ENCODE measurements at places on chromosomes 11 and 22.

- DNase-seq: no peak
Measured at GRCh38 chr11:8523396-8523795, 70.6 kb downstream of the STK33 start.

GRCh38 chr11:40716344-40717130 is 742.9 kb downstream of the LRRC4C start:
- no peak for DNase-seq

DNA sequence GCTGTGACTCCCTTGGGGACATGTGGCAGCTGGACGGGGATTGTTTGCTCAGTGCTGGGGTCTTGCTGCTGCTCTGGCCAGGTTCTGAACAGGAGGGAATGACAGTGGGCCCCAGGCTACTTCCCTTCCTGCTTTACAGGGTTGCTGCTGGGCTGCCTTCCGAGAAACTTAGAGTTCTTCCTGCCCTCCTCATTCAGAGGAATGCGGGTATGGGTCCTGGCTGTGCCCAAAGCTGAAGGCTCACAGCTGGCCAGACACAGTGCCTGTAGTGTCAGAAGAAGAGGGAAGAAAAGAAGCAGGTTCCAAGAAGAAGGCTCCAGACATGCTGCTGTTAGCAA is 108.3 kb upstream of the PARVA start:
- no peak for DNase-seq

- DNase-seq: no peak
Measured at GRCh38 chr11:71432761-71433647, 15.2 kb downstream of the DHCR7 start.

DNA sequence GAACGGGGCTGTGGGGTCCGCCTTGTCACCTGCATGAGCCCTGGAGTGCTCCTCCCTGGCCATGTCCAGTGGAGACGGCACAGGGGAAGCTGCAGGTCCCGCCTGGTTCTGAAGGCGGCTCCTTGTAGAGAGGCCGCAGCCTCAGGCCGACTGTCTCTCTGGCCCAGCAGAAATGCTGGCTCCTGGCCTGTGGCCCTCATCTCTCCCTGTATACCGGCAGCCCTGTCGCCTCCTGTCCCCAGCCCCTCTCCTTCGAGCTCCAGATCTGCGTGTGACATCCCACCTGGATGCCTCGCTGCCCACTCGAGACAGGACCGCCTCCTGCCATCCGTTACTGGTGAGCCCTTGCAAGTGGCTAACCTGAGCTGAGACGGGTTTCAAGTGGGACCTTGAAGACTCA is 73.6 kb downstream of the PHF21B start:
- no peak for DNase-seq

DNA sequence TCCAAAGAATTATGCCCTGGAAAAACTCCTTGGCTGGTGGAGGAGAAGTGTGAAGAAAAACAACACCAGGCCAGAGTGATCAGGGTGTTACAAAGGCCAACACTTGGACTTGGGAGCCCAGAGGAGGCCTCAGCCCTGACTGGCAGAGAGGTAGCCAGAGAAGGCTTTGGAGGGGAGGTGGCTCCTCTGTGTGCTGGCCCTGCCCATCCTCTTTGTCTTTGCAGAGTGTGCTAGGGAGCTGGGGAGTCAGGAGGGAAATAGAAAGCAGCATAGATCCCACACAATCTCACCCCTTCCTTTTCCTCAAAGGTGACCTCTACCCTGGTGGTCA is 12.0 kb upstream of the P2RY6 start:
- DNase-seq: no peak

GRCh38 chr11:78821371-78822306 is 247.0 kb upstream of the NARS2 start:
- no peak for DNase-seq

- DNase-seq: no peak
Measured at GRCh38 chr11:100730266-100730665, 43.2 kb downstream of the ARHGAP42 start.

DNA sequence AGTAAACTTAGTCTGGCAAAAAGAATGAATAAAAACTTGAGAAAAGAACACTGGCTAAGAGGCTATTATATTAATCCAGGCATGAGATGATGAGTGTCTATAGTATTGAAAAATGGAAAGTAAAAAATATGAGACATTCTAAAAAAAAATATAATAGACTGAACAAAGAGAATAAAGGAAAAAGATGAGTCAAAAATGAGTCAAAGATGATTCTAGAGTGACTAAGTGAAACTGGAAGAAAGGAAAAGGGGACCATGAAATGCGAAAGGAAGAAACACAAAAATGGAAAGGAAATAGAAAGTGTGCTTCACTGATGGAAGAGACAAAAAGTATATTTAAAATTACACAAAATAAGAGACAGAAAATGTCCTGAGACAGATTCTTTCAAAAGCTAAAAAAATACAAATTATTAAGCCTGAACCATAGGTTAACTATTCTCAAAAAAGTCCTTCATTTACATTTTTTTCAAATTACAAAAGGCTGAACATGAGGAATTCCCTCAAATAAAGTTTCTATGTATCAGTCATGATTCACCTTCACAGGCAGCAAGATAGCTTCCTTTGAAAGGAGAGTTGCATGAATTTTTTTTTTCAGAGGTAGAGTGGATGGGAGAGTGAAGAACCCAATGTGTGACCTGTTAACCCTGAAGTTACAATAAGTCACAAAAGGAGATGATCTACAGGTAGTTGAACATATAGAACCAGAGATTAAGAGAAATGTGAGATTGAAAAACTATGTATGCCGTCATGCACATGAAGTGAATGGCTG is 75.2 kb downstream of the EIF3M start:
- DNase-seq: no peak

DNA sequence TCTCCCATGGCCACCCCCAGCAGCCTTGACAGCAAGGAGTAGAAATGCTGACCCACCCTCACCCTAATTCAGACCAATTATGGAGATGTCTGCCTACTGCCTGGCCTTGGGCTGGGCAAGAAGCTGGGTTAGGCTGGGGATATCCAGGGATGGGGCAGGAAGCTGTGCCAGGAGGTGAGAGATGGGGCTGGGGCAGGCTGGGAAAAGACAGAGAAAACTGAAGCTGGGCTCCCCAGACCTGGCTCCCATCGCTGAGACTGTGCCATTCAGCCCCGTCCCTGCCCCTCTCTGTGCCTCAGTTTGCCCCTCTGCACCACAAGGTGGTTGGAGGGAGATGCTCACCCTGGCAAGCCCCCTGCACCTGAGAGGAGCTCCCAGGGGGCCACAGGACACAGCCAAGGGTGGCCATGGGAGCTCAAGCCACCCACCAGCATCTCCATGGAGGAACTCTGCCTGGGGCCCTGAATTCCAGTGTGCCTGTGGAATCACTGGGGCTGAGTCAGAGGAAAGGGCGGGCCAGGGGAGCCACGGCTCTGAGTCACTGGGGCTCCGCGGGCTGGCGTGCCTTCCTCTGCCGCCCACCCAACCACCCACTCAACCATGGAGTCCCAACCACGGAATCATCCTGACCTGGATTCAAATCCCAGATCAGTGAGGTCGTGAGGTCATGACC is 6.0 kb upstream of the CARD10 start:
- DNase-seq: no peak

- no peak for DNase-seq
Measured at GRCh38 chr11:66183494-66184048, 84.9 kb upstream of the RAB1B start.

DNA sequence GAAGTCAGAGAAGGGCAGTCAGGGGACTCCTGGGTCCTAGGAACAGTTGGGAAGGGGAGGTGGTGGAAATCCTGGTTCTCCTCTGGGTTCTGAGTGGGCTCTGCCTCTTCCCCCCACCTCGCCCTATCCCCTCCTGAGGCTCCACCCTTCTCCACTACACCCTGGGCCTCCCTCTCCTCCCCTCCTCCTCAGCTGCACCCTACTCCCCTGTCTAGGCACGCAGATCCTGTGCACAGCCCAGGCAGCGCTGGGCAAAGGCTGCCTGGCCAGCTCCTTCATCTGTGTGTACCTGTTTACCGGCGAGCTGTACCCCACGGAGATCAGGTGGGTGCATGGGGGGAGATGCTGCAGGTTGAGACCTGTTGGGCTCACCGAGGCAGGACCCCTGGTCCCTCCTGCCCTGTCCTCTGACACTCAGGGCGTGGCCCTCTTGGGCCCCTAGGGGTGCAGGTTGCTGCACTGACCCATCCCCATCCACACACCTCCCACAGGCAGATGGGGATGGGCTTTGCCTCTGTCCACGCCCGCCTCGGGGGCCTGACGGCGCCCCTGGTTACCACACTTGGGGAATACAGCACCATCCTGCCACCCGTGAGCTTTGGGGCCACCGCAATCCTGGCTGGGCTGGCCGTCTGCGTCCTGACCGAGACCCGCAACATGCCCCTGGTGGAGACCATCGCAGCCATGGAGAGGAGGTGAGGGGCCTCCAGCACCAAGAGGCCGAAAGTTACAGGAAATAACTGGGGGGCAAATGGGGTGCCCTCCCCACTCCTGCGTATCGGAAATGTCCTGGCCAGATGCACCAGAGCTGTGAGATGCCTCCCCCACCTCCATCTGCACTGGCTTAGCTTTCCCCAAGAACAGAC is 25.3 kb upstream of the POLA2 start:
- DNase-seq: no peak

- no peak for DNase-seq
Measured at GRCh38 chr11:64843686-64844329, 645 bp downstream of the CDC42BPG start.

GRCh38 chr11:43810929-43811596 is 69.6 kb upstream of the ALKBH3 start:
- no peak for DNase-seq

DNA sequence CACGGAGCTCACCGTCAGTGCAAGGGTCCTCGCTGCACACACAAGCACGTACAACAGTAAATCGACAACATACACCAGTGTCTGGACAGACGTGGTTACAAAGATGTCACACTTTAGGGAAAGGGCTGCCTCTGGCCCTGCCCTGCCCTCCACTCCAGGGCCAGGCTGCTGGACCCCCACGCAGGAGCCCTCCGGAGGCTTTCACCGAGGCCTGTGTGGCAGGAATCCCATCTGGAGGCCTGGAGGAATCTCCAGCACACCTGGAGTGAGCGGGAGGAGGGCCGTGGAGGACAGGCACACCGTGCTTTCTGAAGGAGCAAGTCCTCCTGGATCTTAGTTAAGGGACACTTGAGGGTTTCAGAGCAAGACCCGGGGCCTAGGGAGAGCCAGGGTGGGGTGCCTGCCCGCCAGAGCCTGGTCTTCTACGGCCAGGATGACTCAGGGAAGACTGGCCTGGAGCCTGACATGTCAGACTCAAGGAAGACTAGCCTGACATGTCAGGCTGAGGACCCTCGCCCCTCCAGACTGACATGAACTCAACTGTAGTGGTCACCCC is 2.1 kb upstream of the PIM3 start:
- DNase-seq: no peak

DNA sequence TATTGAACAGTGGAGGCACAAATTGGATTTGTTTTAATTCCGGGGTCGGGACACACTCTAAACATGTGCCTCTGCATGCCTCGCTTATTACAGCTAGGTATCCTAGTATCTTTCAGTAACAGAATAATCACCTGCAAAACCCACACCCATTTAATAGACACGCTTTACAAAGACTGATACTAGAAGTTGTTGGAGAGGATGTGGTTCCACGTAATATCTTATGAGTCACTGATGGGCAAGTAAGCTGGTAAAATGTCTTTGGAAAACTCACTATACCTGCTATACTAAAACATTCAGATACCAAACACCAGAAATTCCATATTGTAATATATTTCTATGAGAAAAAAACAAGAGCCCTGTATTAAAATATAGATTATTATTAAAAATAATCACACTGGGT is 84.0 kb downstream of the GGTLC2 start:
- no peak for DNase-seq

DNA sequence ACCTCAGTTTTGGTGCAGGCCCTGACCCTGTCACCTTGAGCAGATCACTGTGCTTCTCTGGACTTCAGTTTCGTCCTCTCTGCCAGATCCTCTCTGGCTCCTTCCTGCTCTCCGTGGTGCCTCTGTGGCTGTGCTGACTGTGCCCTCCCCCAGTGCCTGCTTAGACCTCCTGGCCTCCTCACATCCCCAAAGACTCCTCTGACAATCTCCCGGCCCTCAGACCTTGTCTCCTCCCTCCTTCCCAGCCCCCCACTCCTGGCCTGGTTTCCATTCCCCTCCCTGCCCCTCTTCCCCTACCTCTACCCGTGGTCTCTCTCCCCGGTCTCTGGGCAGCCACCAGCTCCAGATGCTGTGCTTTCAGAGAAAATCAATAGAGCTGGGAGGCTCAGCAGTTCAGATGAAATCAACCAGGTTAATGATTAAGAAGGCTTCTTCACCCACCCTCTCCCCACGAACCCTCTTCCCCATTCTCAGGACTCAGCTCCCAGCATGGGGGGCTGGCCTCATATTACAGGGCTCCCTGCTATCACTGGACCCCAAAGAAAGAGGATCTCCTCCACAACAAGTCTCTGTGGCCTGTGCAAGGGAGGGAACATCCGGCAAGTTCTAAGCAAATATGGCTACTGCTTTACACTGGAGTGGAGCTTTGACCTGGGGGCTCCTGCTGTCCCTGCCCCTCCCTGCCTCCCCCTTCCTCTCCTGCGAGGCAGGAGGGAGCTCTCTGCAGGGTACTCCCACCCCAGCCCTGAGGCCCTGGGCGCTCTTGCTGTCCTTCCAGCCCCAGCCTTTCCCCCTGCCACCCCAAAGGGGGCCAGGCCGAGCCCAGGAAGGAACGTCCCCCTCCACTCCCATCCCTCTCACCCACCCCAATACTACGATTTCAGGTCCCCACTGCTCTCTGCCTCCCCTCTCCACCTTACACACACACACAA is 8.5 kb downstream of the BACE1-AS start:
- DNase-seq: no peak

DNA sequence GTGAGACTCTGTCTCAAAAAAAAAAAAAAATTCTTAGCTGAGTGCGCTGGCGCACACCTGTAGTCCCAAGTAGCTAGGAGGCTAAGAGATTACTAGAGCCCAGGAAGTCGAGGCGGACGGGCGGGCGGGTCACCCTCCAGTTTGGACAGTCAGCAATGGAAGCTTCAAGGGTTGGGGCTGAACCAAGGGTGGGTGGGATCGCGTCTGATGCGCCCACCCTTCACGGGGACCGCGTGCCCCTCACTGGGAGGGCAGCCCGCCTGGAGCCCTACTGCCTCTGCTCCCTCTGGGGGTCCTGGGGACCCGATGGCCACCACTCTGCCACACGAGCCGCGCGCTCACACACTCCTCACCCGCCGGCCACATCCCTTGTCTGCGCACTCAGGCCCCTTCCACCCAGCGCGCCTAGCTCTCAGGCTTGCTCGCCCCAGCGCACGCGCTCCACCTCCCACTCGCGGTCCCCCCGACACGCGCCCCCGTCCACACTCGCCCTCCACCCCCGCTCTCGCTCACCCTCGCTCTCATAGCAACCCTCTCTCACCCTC is 494 bp downstream of the CHID1 start:
- DNase-seq: no peak

All from cortex of kidney (tissue), 1 donor.